ENCODE measurements at places on chromosomes 5 and 9.

- no peak for DNase-seq
Observed at GRCh38 chr9:119458068-119458467, 88.8 kb upstream of the BRINP1 start.

DNA sequence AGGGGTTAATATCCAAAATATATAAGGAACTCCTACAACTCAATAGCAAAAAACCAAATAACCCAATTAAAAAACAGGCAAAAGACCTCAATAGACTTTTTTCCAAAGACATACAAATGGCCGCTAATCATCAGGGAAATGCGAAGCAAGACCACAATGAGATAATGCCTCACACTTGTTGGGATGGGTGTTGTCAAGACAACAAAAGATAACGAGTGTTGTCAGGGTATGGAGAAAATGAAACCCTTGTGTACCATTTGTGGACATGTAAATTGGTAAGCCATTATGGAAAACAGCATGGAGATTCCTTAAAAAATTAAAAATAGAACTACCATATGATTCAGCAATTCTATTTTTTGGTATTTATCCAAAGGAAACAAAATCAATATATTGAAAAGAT lies 620.2 kb downstream of the ACTL7B start:
- DNase-seq, result no peak

- DNase-seq, result peak; percentile 88
Observed at GRCh38 chr9:130451509-130452388, 7.0 kb downstream of the ASS1 start.

DNA sequence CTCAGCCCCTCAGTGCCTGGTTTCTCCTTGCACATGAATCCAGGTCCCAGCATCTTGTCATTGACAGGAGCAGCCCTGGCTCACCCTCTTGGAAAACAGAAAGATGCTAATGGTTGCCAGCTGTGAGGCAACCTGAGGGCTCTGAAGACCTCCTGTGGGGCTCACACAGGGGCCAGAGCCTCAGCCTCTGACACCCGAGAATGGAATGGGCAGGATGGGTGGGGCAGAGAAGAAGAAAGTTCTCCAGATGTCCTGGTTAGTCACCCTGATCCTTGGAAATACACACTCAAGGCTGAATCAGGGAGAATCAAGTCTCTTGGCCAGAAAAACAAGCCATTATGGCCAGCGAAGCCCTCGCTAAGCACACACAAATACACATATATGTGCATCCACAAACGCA lies 32.3 kb upstream of the SPATA31E1 start:
- DNase-seq, result no peak

GRCh38 chr9:112700085-112700484 lies 17.8 kb downstream of the INIP start:
- DNase-seq, result no peak

DNA sequence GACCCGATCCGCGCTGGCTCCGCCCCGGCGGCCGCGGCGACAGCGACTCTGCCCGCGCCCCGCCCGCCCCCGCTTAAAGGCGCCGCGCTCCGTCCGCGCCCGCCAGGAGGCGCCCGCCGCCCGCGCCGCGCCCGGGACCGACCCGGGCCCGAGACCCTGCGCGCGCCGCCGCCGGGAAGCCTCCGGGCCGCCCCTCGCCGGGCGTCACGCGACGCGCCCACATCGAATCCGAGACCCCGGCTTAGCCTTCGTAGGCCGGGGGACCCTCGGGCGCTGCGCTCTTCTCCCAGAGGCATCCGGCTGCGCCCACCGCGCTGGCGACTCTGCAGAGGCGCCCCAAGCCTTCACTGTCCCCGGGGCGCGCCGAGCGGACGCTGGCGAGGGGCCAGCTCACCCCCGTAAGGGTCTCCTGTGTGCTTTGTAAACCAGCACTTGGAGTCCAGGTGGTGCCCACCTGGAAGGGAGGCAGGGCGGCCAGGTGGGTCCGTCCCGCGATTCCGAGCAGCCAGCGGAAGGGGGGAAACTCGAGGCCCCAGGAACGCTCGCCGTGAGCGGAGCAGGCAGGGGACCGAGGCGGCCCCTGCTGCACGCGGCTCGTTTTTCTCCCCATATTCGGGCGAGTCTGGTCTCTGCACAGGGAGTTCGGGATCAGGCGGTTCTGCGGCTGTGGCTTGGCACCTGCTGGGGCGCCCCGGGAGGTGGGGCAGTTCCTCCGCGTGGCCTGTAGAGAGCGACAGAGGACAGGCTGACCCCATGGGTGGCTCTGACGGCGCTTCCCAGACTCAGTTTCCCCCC lies 423 bp upstream of the ABCA2 start:
- no peak for DNase-seq

All from type B pancreatic cell (in vitro differentiated cells).